ENCODE measurements at places on chromosomes 1 and 21. TPM values are rescaled to one million over a fixed set of nuclear protein-coding genes. Genes with fewer than 3 reads are reported as not detected.

DNA sequence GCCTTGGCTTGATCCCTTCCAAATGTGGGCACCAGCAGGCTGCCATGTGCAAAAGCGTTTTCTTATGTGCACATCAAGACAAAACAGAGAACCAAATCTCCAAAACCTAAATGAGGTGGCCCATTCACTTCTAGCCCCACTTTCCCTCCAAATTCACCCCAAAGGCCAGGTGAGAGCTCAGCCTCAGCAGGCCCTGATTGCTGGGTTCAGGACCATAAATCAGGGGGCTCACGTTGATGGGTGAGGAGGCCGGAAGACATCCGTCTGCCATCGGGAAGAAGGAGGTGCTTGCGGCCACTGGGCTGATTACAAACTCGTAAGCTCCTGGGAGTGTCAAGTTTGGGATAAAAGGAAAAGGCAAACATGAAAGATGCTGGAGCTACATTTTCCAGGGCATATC lies 86.7 kb upstream of the CLDN14 start:
- no peak overlapping the region for H3K27ac ChIP-seq
- DNase-seq = no peak
- H3K4me1 ChIP-seq = no peaks in the 10 kb centered on the region
- peaks cover 90% of the 10 kb centered on the region for H3K27me3 ChIP-seq
- no peaks in the 10 kb centered on the region for H3K36me3 ChIP-seq
- H3K4me3 ChIP-seq = no peak overlapping the region

The VSIG8 gene
- polyA plus RNA-seq = not detected

GRCh38 chr1:36087233-36088123 lies 1.2 kb upstream of the ADPRS start:
- no peak for DNase-seq
- H3K4me3 ChIP-seq = no peak overlapping the region
- H3K4me1 ChIP-seq = peaks cover 34% of the 10 kb centered on the region
- no peaks in the 10 kb centered on the region for H3K27me3 ChIP-seq

- no peak overlapping the region for H3K27ac ChIP-seq
- no peaks in the 10 kb centered on the region for H3K27me3 ChIP-seq
- peak; percentile 47 for DNase-seq
- H3K4me1 ChIP-seq = no peaks in the 10 kb centered on the region
- H3K36me3 ChIP-seq = no peaks in the 10 kb centered on the region
Observed at GRCh38 chr1:165073185-165074007, 283.1 kb downstream of the LMX1A start.

- no peak overlapping the region for H3K27ac ChIP-seq
- H3K27me3 ChIP-seq = peaks cover 11% of the 10 kb centered on the region
- peaks cover 5% of the 10 kb centered on the region for H3K4me1 ChIP-seq
- DNase-seq = no peak
- H3K36me3 ChIP-seq = no peaks in the 10 kb centered on the region
- H3K4me3 ChIP-seq = no peak overlapping the region
Observed at GRCh38 chr1:117318011-117318410, 49.2 kb upstream of the MAN1A2 start.

The SMIM11 gene
- 21.6 TPM for polyA plus RNA-seq

DNA sequence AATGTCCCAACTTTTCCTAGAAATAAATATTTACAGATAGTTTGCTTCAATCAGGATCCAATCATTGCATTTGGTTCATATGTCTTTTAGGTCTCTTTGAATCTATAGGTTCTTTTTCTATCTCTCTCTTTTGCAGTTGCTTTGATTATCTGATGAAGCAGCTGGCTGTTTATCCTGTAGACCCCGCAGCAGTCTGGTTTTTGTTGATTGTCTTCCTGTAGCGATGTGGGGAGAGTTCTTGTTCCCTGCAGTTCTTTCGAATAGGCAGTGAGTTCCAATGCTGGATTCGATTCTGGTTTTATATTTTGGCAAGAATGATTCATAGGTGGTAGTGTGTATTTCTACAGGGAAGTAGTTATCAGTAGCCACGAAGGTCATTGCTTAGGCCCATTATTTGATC lies 7.4 kb upstream of the MIXL1 start:
- no peaks in the 10 kb centered on the region for H3K27me3 ChIP-seq
- DNase-seq = peak; percentile 46
- H3K4me3 ChIP-seq = no peak overlapping the region
- H3K4me1 ChIP-seq = no peaks in the 10 kb centered on the region

DNA sequence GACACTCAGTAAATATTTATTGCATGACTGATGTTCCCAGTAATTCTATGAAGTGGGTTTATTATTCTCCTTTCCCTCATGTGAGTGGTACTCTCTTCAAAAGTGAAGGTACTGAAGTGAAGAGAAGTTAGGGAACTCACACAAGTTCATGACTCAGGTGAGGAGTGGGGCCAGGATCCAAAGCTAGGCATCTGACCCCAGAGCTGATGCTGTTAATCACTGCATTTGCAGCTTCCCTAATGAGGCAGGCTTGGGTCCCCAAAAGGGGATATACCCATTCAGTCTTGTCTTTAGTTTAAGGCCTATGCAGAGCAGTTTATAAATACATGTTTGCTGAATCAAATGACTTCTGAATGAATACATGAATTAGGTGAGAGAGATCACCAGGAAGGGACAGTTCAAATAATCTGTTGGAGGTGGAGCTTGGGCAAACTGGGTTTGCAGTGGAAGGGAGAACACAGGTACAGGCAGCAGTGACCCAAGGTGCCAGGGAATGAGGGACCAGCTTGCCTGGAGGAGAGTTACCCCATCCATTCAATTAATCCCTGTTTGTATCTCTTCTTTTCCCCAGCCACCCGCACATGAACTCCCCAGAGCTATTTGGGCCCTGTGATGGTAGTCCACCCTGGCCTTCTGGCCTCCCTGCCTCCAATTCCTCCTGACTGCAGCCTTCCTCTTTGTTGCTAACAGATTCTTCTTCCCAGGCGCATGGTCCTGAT lies 2.0 kb downstream of the CD58 start:
- H3K36me3 ChIP-seq = peaks cover 3% of the 10 kb centered on the region
- no peak overlapping the region for H3K27ac ChIP-seq
- H3K4me3 ChIP-seq = no peak overlapping the region
- no peak for DNase-seq

- H3K27ac ChIP-seq = peak overlapping the region; percentile 82
Observed at GRCh38 chr1:7783178-7783711, 846 bp upstream of the PER3 start.

The OR14K1 gene
- not detected for polyA plus RNA-seq

- no peak for DNase-seq
- peaks cover 16% of the 10 kb centered on the region for H3K4me1 ChIP-seq
- no peaks in the 10 kb centered on the region for H3K27me3 ChIP-seq
- no peak overlapping the region for H3K27ac ChIP-seq
- no peaks in the 10 kb centered on the region for H3K36me3 ChIP-seq
Observed at GRCh38 chr1:8002921-8003320, 23.2 kb downstream of the ERRFI1 start.

The F13B gene
- polyA plus RNA-seq = not detected

DNA sequence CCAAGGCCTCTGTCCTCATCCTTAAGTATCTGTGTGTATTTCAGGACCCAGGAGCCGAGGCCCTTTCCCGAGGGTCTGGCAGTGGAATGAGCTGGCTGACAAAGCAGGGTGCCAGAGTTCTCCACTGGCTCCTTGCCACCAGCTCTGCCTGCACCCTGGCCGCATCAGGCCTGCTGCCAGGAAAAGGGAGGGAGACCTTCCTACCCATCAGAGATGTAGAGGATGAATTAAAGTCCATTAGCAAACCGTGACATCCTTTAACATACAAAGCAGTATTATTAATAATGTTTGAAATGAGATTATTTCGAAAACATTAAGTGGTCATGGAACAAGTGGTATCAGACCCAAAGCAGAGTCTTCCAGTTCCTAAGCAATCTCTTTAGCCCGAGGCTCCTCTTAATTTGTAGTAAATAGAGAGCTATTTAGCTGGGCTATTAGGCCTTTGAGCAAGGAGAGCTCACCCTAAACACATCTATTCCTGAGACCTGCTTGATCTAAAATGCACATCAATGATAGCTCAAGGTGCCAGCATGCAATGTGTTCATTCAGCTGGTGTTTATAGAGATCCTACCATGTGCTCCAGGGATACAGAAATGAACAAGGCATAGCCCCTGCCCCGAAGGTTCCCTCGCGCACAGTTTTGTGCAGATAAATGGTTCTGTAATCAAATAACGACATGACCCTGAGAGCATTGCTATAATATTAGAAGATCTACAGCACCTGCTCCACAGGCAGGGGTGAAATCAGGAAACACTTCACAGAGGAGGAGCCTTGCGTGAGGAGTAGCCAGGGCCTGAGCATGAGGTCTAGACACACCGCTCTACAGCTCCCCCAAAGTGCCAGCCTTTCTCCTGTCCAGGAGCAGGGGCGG lies 44.0 kb downstream of the FAM163A start:
- no peaks in the 10 kb centered on the region for H3K36me3 ChIP-seq
- no peak overlapping the region for H3K4me3 ChIP-seq
- H3K27ac ChIP-seq = peak overlapping the region; percentile 28
- H3K27me3 ChIP-seq = peaks cover 15% of the 10 kb centered on the region
- H3K4me1 ChIP-seq = peaks cover 85% of the 10 kb centered on the region

The CD48 gene
- not detected for polyA plus RNA-seq

GRCh38 chr21:14615359-14615974 lies 69.4 kb upstream of the SAMSN1 start:
- no peaks in the 10 kb centered on the region for H3K36me3 ChIP-seq
- H3K4me3 ChIP-seq = no peak overlapping the region
- H3K4me1 ChIP-seq = no peaks in the 10 kb centered on the region
- H3K27ac ChIP-seq = no peak overlapping the region
- no peak for DNase-seq

GRCh38 chr1:216566641-216567205 lies 143.5 kb upstream of the USH2A start:
- H3K4me1 ChIP-seq = no peaks in the 10 kb centered on the region
- DNase-seq = no peak
- H3K36me3 ChIP-seq = peaks cover 2% of the 10 kb centered on the region
- no peak overlapping the region for H3K4me3 ChIP-seq
- H3K27me3 ChIP-seq = no peaks in the 10 kb centered on the region

The ROR1 gene
- polyA plus RNA-seq = 5.5 TPM

DNA sequence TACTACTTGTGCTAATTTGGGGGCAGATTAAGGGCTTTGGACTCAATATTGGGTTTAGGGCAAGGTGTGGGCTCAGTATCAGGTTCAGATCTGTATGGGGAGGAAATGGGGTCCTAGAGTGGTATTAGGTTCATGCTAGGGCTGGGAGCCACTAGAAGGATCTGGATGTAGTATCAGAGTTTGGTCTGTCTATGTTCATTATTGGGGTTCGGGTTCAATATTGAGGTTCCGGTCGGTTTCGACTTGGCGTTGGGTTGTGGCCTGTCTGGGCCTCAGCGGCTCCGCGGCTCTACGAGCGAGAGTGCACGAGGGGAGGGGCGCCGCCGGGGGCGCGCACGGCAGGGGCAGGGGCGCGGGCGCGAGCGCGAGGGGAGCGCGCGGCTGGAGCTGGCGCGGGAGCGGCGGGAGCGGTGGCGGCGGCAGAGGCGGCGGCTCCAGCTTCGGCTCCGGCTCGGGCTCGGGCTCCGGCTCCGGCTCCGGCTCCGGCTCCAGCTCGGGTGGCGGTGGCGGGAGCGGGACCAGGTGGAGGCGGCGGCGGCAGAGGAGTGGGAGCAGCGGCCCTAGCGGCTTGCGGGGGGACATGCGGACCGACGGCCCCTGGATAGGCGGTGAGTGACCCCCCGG lies at the start of gene PTPRF:
TSS of gene PTPRF (plus strand) at position 401 of the 624 bp plus-strand sequence. CDS start 14,193 bp downstream, outside the sequence.
- peaks cover 24% of the 10 kb centered on the region for H3K4me1 ChIP-seq
- H3K36me3 ChIP-seq = no peaks in the 10 kb centered on the region
- peak within 1 kb of the TSS; percentile 61 for H3K4me3 ChIP-seq
- peak; percentile 95 for DNase-seq

GRCh38 chr1:40710581-40711315 lies 19.2 kb downstream of the NFYC start:
- H3K27ac ChIP-seq = peak overlapping the region; percentile 95
- peaks cover 18% of the 10 kb centered on the region for H3K36me3 ChIP-seq
- peak overlapping the region; percentile 87 for H3K4me3 ChIP-seq
- peaks cover 20% of the 10 kb centered on the region for H3K4me1 ChIP-seq
- no peak for DNase-seq
- no peaks in the 10 kb centered on the region for H3K27me3 ChIP-seq

DNA sequence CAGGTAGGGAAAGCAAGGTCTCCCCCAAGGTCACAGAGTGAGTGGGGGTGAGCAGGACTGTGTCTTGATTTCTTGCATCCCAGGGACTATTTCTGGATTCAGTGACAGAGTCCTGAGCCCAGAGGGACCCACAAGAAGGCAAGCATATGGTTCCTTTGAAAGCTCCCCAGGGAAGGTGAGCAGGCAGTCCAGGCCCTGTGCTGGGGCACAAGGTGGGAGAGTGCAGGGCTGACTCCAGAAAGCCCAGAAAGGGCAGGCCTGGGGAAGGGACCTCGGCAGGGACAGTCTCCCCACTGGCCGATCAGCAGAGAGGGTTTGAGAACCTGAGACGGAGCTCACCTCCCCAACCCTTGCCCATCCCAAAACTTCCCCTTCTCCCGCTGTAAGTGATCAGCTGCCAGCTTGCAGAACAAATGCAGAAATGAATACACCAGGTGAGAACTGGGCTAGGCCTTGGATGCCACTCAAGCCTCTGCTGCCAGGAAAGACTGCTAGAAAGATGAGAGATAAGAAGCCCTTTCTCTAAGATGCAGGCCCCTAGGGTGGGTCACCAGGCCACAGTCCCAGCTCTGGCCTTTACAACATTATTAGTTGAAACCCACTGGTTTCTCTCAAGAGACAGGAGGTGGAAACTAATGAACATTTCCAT lies 121.0 kb downstream of the GLIS1 start:
- no peaks in the 10 kb centered on the region for H3K4me1 ChIP-seq
- peak overlapping the region; percentile 43 for H3K27ac ChIP-seq
- H3K27me3 ChIP-seq = no peaks in the 10 kb centered on the region
- no peak overlapping the region for H3K4me3 ChIP-seq
- H3K36me3 ChIP-seq = no peaks in the 10 kb centered on the region

The TMOD4 gene
- 0.57 TPM for polyA plus RNA-seq

DNA sequence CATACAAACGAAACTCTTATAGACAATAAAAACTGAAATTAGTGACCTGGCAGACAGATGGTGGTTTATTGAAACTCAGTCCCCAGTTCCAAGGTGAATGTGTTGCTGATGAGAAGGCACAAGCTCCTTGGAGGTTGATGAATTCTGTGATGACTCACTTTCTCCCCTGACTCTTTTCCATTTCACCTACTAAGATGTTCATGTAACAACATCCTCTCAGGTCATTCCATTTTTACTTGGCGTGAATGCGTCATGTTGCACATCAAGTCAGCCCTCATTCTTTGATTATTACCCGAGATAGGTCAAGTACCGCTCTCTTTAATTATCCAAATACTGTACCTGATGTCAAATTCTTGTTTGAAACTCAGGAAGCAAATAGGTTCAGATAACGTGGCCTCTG lies 10.1 kb upstream of the IL10RB start:
- H3K4me1 ChIP-seq = no peaks in the 10 kb centered on the region
- DNase-seq = no peak
- H3K4me3 ChIP-seq = no peak overlapping the region
- H3K36me3 ChIP-seq = peaks cover 20% of the 10 kb centered on the region
- no peak overlapping the region for H3K27ac ChIP-seq
